DMS79 treated with DMSO at 0.1 percent for 48 hours (cell line): ENCODE measurements at places on chromosomes 1 and 21.

DNA sequence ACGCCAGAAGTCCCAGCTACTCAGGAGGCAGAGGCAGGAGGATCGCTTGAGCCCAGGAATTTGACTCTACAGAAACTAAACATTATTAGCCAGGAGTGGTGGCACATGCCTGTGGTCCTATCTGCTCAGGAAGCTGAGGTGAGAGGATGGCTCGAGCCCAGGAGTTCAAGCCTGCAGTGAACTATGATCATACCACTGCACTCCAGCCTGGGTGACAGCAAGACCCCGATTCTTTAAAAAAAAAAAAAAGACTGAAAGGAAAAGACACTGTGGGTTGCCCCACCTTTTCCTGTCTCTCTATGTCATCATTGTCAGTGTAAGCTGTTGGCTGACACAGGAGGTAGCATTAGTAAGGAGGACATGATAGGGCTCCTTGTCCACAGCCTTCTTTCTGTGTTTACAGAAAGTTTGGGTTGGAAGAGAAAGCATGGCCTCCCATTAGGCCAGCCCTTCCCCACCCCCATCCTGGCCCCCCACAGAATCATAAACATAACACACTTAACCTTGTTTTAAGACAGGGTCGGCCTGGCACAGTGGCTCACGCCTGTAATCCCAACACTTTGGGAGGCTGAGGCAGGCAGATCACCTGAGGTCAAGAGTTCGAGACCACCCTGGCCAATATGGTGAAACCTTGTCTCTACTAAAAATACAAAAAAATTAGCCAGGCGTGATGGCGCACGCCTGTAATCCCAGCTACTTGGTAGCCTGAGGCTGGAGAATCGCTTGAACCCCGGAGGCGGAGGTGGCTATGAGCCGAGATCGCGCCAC, 20.6 kb upstream of the RCAN3 start:
- no peak for DNase-seq

- no peak for DNase-seq
Observed at GRCh38 chr21:24785033-24785432, 822.2 kb downstream of the MRPL39 start.

GRCh38 chr1:115898020-115898419, 57.1 kb upstream of the NHLH2 start:
- DNase-seq = no peak

DNA sequence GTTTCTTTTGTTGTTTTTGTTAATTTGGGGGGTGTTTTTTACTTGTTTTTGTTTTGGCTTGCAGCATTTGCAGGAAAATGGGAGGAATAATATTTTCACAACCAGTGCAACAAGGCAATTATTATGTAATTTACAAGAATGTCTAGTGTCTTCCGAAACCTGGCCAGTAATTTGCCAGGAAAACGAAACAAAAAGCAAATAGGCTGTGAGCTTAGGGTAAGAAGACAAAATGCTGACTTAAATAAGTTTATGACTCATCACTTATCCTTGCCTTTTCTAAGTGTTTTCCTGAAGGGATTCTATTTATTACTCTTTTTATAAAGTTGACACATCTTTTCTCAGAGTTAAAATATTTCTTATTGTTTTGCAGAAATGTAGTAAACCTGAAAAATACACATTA, 49.8 kb downstream of the KCNT2 start:
- no peak for DNase-seq
